ENCODE measurements at places on chromosomes 12 and 14.

- DNase-seq = no peak
Measured at GRCh38 chr14:103536693-103537092, 7.7 kb downstream of the TRMT61A start.

DNA sequence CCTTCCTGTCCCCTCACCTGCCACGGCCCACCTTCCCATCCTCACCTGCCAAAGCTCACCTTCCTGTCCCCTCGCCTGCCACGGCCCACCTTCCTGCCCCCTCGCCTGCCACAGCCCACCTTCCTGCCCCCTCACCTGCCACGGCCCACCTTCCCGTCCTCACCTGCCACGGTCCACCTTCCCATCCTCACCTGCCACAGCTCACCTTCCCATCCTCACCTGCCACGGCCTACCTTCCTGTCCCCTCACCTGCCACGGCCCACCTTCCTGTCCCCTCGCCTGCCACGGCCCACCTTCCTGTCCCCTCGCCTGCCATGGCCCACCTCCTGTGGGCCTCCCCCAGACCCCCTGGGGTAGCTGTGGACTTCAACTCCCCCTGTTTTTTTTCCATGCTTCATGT is 48.8 kb upstream of the GPR68 start:
- DNase-seq = no peak

- no peak for DNase-seq
Measured at GRCh38 chr14:74508292-74508731, 14.7 kb downstream of the ISCA2 start.

GRCh38 chr14:64654246-64654900 is 49.9 kb upstream of the PLEKHG3 start:
- DNase-seq = no peak

GRCh38 chr14:100107236-100107635 is 42.0 kb downstream of the EVL start:
- peak; percentile 88 for DNase-seq

GRCh38 chr12:16349131-16349460 is 1.7 kb downstream of the MGST1 start:
- no peak for DNase-seq
